ENCODE measurements at places on chromosomes 4 and X. TPM values are rescaled to one million over a fixed set of nuclear protein-coding genes. Genes with fewer than 3 reads are reported as not detected.

DNA sequence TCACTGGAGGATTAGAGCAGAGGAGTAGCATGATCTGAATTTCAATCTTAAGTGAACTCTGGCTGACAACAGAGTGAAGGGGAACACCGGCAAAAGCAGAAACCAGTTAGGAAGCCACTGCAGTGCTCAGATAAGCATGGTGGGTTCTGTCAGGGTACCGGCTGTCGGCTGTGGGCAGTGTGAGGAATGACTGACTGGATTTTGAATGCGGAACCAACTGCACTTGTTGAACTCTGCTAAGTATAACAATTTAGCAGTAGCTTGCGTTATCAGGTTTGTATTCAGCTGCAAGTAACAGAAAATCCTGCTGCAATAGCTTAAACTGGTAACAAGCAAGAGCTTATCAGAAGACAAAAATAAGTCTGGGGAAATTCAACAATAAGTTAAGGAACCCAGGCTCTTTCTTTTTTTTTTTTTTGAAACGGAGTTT is 5.2 kb downstream of the HTT start:
- no peak for DNase-seq

- no peak for DNase-seq
Measured at GRCh38 chr4:140637836-140638235, 69.1 kb upstream of the UCP1 start.

- DNase-seq = no peak
Measured at GRCh38 chr4:22129454-22130029, 181.0 kb upstream of the KCNIP4 start.

GPC4 gene
- polyA plus RNA-seq = 21.7 TPM

BMX gene
- polyA plus RNA-seq = 1.5 TPM

DNA sequence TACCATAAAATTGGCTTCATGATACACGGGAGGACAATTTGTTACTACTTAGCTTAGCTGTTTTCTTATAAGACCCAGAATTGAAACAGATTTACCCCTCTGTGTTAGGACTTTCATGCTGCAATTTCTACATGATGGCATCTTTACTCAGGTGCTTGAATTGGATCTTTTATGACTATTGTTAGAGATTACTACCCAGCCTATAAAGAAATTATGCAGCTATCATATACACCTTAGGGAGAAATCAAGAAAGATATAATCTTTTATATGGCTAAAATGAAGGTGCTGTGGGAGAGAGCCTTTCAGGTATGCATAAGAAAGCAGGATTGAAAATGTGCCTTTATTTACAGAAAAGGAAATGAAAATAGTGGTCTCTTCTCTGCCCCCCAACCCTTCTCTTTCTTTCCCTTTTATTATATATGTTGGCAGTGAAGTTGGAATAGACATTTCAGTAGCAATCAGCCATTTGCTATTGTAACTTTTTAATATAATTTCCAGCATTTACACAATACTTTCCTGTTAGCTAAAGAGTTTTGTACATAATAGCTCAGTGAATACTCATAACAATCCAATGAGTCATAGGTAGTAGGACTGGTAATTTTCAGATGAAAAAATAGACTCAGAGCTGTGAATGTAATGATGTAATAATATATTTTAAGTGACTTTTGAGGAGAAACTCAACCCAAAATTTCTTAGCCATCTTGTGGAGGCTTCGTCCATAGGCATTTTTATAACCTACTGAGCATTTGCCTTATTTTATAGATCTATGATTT is 311.8 kb downstream of the ADGRL3 start:
- DNase-seq = no peak

- DNase-seq = no peak
Measured at GRCh38 chr4:152266831-152267480, 268.9 kb downstream of the FBXW7 start.

ALB gene
- polyA plus RNA-seq = 0.20 TPM

GRCh38 chr4:103372002-103372558 is 173.9 kb upstream of the CENPE start:
- DNase-seq = no peak

MAGEA10 gene
- not detected for polyA plus RNA-seq

CHIC1 gene
- 8.3 TPM for polyA plus RNA-seq
